Activated CD4-positive, alpha-beta T cell treated with anti-CD3 and anti-CD28 coated beads for 4 hours (primary cell): ENCODE measurements at places on chromosomes 4 and X.

GRCh38 chrX:153777261-153778090 lies 3.4 kb upstream of the SRPK3 start:
- DNase-seq = no peak

GRCh38 chrX:15170927-15171326 lies 99.0 kb downstream of the ASB9 start:
- no peak for DNase-seq

DNA sequence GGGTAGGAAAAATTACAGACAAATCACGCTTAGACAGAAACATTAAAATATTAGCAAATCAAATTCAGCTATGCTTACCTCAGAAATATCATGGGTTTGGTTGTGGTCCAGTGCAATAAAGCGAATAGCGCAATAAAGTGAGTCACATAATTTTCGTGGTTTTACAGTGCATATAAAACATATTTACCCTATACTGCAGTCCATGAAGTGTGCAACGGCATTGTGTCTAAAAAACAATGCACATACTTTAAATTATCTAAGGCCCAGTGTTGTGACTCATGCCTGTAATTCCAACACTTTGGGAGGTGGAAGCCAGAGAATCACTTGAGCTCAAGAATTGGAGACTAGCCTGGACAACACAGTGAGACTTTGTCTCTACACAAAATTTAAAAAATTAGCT lies 195.7 kb upstream of the IL1RAPL1 start:
- DNase-seq = no peak

DNA sequence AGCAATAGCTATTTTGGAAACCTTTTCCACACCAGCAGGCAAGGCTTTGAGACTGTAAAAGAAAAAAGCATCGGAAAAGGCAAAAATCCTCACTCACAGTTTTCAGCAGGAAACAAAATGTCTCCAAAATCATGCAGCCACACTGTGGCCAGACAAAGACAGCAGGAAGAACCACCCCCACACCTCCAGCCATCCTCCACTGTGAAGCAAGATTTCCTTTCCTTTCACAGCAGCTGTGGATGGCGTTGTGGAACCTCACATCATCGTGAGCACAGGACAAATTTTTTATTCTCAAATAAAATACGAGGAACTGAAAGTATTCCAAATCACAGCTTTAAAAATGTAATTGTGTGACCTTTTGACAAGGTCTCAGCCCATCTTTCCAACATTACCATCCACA lies 351.7 kb upstream of the NOCT start:
- no peak for DNase-seq

DNA sequence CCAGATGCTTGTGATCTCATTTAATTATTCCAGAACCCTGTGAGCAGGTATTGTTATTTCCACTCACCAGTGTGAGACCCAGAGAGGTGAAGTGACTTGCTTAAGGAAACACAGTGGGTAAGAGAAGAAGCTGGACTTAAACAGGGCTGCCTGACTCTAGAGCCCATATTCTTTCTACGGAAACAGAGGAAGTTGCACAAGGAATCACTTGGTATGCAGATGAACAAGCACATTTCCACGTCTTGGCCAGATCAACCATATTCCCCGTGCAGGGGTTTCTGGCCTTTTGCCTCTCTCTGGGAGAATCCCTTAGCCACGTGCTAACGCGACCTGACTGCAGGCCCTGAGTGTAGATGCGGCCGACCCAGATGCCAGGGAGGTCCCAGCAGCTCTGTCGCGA lies 195.5 kb upstream of the ATP6AP2 start:
- DNase-seq = no peak

DNA sequence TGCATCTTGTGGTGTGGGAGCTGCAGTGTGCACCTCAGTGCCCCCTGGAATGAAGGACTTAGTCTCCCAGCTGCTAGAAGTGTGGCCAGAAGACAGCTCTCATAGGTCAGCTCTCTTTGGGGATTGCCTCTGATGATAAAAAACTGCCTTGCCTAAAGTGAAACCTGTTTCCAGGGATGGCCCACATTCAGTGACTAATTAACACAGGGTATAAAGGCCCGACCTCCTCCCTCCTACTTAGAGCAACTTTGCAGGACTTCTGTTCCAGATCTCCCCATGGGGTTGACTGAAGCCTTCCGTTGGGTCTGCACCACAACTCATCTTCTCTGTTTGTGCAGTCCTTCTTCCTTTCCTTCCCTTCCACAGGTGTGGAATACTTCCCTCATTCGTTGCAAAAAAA lies 53.2 kb downstream of the SPINK2 start:
- DNase-seq = no peak

- DNase-seq = no peak
These were observed 64.7 kb upstream of the UBQLN2 start for GRCh38 chrX:56498756-56499155.

GRCh38 chr4:117900832-117901231 lies 133.5 kb upstream of the NDST3 start:
- DNase-seq = no peak

DNA sequence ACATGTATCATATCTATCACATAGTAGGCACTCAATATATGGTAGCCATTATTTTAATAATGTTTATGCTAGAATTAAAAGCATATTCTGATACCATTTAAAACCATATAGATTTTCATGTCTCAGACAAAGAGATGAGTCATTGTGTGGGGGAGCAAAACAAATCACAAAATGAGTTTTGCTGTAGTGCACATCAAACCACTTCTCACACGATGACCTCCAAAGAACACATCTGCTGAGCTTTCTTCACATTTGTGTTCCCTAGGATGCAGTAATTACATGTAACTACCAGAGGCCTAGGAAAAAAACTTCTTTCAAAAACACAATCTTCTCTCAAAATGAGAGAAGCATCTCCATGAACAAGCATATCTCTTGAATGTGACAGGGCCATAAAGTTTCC lies 56.1 kb upstream of the BRS3 start:
- no peak for DNase-seq

- DNase-seq = no peak
These were observed 22.8 kb upstream of the VCX3A start for GRCh38 chrX:6557690-6558089.
